ENCODE measurements at places on chromosomes 11 and 22.

GRCh38 chr22:43343670-43344519 lies 723 bp upstream of the SCUBE1 start:
- no peak for DNase-seq

DNA sequence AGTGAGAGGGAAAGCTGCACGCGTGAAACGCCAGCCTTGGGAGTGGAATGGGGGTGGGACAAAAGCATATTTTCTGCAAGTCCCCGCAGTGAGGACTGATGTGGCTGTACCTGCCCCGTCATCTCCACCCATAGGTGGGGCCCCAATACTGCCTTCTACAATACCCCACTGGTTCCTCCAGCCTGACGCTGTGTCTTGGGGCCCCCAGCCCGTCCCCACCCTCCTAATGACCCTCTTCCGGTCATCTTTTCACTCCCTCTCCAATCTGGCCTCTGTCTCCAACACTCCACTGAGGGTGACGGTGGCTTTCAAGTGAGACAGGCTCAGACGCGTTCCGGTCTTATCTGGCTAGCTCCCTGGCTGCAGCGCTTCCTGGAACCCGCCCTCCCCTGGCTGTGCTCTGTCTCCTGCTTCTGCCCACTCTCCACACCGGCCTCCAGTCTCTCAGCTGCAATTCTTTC lies 104.2 kb downstream of the MICAL3 start:
- no peak for DNase-seq

- DNase-seq, result no peak
Measured at GRCh38 chr11:3867209-3868091, 12.0 kb downstream of the STIM1 start.

DNA sequence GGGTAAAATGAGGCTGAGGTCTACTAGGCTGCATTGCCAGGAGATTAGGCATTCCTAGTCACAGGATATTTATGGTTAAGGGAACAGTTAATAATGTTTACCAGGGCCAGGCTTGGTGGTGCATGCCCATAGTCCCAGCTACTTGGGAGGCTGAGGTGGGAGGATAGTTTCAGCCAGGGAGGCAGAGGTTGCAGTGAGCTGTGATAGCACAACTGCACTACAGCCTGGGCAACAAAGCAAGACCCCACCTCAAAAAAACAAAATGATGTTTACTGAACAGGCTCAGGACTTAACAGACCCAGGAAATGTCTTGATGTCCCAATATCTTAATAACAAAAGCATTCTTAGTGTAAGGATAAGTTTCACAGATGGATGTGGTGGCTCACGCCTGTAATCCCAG lies 2.8 kb upstream of the MRPL16 start:
- DNase-seq, result no peak

DNA sequence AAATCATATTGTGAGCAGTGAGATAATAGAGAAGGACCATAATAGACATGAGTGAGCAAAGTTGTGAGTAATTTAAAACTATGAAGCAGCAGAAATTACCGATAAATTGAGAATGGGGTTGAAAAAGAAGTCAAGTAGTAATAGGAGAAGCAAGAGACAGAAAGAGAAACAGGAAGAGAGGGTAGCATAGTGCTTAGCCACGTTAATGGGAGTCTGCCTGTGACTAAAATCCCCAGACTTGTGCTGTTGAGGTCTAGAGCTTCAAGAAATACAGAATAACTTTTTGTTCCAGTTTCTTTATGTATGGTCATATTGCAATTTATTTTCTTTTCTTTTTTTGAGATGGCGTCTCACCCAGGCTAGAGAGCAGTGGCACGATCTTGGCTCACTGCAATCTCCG lies 368.7 kb downstream of the METTL15 start:
- no peak for DNase-seq

DNA sequence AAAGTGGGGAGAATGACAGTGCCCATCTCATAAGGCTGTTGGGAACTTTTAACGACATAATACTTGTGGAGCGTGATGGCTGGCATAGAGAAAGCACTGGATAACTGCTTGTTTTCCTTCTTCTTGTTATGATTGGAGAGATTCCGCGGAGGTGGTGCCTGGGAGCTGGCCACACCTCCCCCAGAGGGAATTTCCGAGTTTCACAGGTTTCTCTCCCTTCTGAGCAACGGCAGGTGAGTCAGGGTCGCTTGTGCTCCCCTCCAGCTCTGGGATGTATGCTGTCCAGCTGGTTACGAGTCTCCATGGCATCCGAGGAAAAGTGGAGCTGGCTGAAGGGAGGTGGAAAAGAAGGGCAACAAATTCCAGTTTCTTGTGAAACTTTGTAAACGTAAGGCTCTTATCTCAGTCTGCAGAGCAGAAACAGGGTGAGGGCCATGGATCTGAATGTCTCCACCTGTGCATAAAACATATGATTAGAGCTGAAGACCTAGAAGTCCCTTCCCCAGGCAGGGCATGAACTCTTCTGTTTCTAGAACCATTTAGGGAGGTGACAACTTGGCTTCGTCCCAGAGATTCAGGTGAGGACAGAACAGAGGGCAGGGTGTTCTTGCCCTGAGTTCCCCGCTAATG lies 10.0 kb upstream of the PLET1 start:
- DNase-seq, result no peak

GRCh38 chr11:62880231-62880802 lies 379 bp upstream of the SLC3A2 start:
- peak; percentile 71 for DNase-seq

- no peak for DNase-seq
Measured at GRCh38 chr11:35178067-35178805, 39.3 kb downstream of the CD44 start.

DNA sequence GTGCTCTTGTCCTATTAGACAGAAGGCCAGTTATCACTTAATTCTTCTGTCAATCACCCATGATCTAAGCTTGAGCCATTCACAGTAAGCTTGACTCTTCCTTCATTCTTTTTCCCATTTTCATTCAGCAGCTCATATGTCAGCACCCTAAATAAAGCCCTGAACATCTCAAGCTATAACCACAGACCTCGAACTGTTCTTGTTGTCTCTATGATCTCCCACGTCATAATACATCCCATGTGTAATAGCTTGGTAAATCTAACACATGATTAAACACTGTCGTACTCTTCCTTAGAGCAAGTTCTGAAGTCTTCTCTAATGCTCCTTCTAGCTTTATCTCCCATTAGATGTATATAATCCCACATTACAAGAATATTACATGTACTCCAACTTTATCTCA lies 14.4 kb downstream of the MUC15 start:
- DNase-seq, result no peak

DNA sequence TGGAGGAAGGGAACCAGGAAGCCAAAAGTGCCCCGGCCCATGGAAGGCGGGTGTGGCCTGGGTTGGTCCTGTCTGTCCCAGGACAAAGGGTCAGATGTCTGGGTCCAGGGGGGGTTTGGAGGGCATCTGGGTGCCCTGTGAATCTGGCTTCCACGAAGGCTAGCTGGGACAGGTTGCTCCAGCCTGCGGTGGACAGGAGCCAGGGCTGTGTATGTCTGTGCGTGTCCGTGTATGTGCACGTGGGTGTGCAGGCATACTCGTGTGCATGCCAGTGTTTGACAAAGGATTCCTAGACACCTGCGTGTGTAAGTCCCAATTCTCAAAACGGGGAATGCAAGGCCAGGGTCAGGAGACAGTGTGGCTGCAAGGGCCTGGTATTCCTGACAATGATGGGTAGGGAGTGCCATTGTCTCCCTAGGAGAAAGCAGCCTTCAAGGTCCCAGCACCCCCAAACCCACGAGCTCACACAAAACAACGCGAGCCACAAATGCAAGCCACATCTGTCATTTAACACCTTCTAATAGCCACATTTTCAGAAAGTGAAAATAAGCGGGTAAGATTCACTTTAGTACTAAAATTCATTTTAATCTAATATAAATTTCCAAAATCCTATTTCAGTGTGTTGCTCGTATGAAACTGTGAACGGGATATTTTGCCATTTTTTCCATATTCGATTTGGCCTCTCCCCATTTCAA lies 78.4 kb upstream of the WNT7B start:
- DNase-seq, result no peak

DNA sequence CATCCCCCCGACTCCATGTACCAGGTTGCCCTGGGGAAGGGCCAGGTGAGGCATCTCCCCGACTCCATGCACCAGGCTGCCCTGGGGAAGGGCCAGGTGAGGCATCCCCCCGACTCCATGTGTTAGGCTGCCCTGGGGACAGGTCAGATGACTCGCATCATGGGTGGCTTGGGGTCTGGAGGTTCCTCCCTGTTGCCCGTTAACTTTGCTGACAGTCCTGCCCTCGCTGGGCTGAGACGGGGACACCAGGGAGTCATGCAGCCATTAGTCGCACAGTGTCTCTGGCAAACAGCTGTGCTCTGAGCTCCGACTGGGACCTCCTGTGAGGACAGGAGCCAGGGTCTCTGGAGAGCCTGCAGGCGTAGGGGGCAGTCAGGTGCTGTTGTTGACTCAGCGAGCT lies 336.1 kb downstream of the TBC1D22A start:
- no peak for DNase-seq

- no peak for DNase-seq
Measured at GRCh38 chr11:20134991-20135736, 25.1 kb downstream of the DBX1 start.

DNA sequence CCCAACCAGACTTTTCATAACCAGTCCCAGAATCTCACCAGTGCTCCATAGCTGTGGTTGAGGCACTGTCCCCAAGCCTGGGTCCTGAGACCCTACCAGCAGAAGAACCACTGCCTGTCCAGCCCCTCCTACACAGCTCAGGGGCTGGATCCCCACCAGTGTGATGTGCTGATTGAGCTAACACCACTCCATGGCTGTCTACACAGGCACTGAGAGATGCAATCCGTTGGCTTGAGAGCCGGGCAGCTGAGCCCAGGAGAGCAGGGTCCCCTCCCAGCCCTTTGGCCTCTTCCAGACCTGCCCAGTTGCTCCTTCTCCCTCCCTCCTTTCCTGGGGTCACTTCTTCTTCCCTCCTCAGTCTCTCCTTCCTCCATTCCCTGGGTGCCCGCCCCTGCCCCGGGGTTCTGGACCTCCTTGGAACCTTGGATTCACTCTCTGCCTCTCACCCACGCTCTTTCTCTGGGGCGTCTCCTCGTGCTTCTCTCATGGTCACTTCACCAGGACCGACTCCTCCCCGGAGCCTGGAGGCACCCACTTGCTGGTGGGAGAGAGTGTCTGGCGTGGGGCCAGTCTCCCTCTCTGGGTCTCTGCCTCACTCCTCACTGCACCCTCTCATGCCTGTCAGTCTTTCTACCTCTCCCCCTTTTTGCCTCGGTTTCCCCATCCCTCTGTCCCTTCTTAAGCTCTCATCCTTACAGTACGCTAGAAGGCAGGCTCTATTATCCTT lies 706 bp upstream of the SCYL1 start:
- DNase-seq, result no peak

- no peak for DNase-seq
Measured at GRCh38 chr11:72305077-72305476, 61.1 kb upstream of the PHOX2A start.

GRCh38 chr11:120095516-120095915 lies 42.4 kb downstream of the TRIM29 start:
- no peak for DNase-seq

DNA sequence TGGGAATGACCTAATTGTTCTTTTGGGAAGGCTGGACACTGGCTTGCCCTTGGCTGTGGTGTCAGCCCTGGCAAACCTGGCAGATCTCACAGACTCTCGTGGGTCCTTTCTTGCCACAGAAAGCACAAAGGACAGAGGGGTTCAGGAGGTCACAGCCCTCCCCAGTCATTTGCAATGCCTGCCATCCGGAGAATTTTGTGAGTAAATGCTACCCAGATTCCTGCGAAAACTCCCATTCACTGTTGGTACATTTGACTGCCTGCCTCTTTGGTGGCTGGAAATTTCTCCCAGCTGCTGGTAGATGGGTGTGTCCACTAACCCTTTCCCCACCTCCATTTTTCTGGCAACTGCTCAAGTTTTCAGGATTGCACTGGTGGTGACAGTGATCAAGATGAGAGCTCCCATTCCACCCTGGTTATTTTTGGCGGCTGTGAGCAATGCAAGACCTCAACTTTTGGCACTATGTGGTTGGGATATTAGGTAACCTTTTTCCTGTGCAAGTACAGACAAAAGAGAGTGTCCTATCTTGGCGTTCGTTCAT lies 155.7 kb downstream of the NAV2 start:
- DNase-seq, result peak; percentile 96

DNA sequence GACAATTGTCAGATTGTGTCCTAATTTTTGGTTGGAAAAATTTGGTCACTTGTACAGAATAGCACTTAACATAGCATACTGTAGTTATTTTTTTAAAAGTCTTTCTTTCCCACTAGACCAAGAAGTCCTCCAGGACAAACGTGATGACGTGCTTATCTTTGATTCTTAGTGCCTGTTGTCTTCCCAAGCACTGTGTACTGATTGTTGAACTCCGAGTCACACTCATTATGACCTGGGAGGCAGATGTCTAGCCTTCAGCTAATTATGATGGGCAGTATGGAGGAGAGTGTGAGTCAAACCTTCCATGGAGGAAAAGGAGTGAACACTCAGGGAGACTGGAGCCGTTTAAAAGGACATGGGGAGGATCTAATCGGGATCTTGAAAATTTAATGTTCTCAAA lies 119.8 kb downstream of the SPON1 start:
- peak; percentile 47 for DNase-seq

DNA sequence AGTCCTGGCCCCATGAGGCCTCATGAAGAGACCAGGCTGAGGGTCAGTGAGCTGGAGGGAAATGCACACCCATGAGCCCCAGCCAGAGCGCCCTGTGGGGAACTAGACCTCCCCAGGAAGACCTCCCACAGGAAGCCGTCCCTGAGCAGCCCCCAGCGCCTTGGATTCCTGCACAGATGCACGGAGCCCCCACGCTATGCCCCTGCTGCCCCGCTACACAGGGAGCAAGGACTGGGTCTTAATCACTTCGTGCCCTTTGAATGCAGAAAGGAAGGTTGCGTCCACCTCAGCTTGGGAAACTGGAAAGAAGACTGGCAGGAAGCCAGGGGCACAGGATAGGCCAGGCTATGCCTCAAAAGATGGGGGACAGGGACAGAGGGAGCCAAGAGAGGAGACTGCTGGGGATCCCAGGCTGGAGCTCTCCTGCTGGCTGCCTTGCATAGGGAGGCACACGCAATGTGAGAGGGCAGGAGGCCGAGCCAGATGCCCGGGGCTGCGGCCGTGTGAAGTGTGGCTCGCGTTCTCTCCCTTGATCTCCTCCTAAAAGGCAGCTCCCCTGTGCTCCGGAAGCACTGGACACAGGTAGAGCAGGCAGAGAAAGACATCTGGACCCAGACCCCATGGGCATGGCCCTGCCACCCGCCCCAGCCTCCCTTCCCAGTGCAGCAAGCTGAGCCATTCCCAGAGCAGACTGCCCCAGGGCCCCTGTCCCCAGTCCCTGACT lies 32.8 kb downstream of the MACROD1 start:
- no peak for DNase-seq

GRCh38 chr11:128269466-128269865 lies 317.9 kb downstream of the ETS1 start:
- peak; percentile 22 for DNase-seq

DNA sequence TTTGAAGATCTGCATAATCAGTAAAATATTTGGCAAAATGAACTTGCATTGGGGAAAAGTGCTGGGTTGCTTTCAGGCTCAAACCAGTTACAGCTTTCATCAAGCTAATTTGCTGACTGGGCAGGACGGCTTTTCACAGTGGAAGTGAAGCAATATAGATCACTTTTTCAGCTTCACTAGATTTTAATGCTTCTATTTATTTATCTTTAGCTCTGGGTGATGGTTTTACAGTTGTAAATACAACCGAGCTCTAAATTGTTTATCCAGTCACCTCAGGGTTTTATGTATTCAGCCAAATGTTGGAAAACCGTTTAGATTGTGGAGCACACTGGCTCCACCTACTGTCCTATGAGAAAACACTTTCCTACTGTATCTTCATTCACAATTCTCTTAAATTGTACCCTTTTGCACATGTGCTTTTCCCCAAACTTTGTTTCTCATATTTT lies 58.2 kb downstream of the ACER3 start:
- peak; percentile 63 for DNase-seq

Data from fibroblast of skin of scalp (primary cell).